ENCODE measurements at places on chromosomes 3 and 15. TPM values are rescaled to one million over a fixed set of nuclear protein-coding genes. Genes with fewer than 3 reads are reported as not detected.

DNA sequence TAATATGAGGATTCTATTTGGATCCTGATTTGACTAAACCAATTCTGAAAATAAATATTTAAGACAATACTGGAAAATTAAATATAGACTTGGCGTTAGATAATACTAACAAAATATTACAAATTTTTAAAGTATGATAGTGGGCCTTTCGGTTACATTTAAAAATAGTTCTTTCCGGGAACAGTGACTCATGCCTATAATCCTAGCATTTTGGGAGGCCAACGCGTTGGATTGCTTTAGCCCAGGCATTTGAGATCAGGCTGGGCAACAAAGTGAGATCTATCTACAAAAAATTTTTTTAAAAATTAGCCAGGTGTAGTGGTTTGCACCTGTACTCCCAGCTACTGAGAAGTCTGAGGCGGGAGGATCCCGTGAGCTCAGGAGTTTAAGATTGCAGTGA, 30.3 kb upstream of the GADL1 start:
- no peak for DNase-seq
- H3K4me1 ChIP-seq, result no peaks in the 10 kb centered on the region
- no peaks in the 10 kb centered on the region for H3K36me3 ChIP-seq

DNA sequence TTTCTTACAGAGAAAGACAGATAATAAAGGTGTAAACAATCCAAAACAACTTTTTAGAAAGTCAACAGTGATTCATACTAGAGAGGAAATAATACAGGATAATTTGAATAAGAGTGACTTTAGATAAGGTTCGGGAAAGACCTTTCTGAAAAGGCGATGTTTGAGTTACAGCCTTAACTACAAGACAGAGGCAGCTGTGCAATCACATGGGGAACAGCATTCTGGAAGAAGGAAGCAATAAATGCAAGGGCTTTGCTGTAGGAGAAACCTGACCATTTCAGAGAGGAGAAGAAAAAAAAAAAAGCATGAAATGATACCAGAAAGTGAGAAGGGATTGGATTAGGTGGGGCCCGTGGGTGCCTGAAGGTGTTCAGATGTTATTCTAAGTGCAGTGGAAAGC, 200.6 kb upstream of the ATP11B start:
- H3K36me3 ChIP-seq, result no peaks in the 10 kb centered on the region
- H3K4me3 ChIP-seq, result no peak overlapping the region
- no peak for DNase-seq
- no peaks in the 10 kb centered on the region for H3K27me3 ChIP-seq
- no peak overlapping the region for H3K27ac ChIP-seq

DNA sequence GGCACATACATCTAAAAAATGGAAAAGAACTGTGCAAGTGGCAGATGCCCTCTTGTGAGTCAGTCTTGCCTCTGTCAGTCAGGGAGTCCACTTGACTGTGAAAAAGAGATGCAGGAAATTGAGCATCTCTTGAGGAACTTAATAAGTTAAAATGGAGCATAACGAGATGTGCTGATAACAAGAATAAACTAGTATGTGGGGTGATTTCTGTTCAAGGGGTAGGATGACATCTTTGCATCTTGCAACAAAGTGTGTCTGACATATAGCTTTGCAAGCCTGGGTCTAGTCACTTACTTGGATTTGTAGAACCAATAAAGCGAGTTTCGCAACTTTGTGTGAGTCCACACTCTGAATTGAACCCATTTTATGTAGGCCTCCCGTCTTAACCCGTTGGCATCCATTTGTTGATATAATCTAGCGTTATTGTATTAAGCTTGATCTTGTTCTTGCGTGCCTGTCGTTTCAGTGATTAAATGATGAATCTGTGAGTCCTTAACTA, 2.2 kb downstream of the USP3 start:
- H3K4me1 ChIP-seq, result peaks cover 76% of the 10 kb centered on the region
- peak overlapping the region; percentile 85 for H3K4me3 ChIP-seq
- H3K27ac ChIP-seq, result peak overlapping the region; percentile 90

EPHA3 gene
- total RNA-seq, result not detected

DNA sequence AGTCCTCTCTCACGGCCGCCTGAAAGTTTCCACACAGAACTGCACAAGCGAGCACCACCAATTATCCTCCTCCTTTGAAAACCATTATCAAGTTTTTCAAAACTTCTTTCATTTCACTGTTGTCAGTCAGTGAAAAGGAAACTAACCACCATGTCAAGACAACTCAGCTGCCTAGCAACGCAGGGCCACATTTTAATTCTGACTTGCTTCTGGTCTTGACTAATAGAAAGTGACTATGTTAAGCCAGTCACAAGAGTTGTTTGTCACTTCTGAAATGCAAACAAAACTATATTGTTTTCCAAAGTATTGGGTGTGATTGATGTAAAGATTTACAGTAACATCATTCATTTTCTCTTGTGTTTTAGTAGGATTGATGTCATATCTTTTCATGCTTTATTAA, 612.8 kb upstream of the AGTR1 start:
- no peak overlapping the region for H3K27ac ChIP-seq
- no peak overlapping the region for H3K4me3 ChIP-seq
- no peaks in the 10 kb centered on the region for H3K36me3 ChIP-seq

DNA sequence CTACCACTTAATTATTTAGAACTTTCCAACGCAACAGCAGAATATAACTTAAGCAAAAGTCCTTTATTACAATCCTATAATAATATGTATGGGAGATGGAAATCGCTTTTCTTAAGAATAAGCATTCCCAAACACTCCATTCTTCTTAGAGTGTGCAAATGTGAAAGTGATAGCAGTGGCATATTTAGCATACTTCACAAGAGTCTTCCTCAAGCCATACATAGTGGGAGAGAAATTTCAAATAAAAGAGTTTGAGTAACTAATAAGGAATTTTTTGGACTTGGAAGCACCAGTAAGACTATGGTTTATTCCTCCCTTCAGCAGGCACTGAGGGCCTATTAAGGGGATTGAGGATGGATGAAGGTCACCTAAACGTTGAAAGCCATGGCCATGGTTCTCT, 22.1 kb upstream of the BNC1 start:
- no peak overlapping the region for H3K4me3 ChIP-seq
- no peak overlapping the region for H3K27ac ChIP-seq
- H3K4me1 ChIP-seq, result no peaks in the 10 kb centered on the region
- DNase-seq, result no peak
- no peaks in the 10 kb centered on the region for H3K36me3 ChIP-seq

DNA sequence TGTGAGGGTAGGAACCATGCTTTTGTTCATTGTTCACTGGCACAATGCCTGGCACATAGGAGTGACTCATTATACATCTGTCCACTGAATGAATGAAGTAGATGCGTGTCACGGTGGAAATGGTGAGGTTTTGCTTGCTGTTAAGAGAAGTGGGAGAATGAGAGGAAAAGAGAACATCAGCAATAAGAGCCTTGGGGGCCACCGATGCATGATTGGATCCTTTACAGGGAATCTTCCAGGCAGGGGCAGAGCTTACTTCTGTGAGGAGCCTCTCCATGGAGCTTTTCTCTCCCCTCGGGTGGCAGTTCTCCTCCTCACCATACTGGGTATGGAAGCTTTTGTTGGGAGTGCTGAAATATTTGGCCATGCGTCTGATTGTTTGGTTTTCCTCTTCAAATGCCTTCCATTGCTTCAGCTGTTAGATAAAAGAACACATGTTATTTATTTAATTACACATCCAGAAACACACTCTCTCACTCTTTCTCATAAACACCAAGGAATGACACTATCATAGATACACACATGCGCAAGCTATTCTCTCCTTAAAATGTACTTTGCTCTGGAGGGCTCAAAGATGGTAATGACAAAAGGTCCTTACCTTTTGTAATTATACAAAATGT, 78.9 kb upstream of the GSK3B start:
- peaks cover 3% of the 10 kb centered on the region for H3K27me3 ChIP-seq
- H3K27ac ChIP-seq, result no peak overlapping the region
- H3K36me3 ChIP-seq, result no peaks in the 10 kb centered on the region
- H3K4me3 ChIP-seq, result no peak overlapping the region

DNA sequence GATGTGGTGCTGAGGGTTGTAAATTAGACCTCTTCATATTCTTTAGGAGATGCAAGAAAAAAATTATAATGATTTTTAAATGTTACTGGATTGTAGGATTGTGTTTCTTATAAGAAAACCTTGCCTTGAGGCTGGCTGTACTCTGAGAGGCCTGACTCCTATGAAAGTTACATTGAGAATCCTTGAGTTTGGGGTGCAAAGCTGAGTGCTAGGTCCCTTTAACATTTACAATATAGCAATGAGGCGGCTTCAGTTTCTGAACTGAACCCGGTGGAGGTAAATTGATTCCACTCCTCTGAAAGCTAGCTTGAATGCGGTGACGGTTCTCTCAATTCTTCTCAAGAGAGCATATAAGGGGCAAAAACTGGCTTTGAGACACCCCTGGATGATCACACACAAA, at the start of gene TMPRSS7:
TSS of gene TMPRSS7 (plus strand) at position 301 of the 400 bp plus-strand sequence. CDS start 110 bp downstream, outside the sequence.
- no peak within 1 kb of the TSS for H3K27ac ChIP-seq
- no peaks in the 10 kb centered on the region for H3K4me1 ChIP-seq
- H3K27me3 ChIP-seq, result no peaks in the 10 kb centered on the region
- no peaks in the 10 kb centered on the region for H3K36me3 ChIP-seq
- H3K4me3 ChIP-seq, result no peak within 1 kb of the TSS
- no peak for DNase-seq

DNA sequence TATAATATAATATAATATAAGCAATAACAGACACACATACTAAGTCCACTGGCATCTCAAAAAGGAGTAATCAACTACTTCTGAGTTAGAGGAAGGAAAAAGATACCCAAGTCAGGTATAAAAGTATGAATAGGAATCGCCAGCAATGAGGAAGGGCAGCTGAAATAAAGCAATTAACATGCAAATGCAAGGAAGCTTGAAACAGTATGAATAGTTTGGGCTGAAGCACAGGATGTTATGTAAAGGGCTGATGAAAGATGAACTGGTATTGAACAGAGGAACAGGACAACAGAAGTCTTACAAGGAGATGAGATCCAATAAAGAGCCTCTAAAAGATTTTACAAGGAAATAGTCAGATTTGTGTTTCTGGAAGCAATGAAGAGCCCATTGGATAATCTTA, 7.1 kb downstream of the COPS2 start:
- peak overlapping the region; percentile 20 for H3K27ac ChIP-seq
- no peak for DNase-seq
- peaks cover 54% of the 10 kb centered on the region for H3K4me1 ChIP-seq
- peaks cover 10% of the 10 kb centered on the region for H3K36me3 ChIP-seq
- H3K4me3 ChIP-seq, result no peak overlapping the region

TTC21A gene
- 1.5 TPM for total RNA-seq

PAK6 gene
- not detected for total RNA-seq

PTPRG gene
- 0.24 TPM for total RNA-seq

DNA sequence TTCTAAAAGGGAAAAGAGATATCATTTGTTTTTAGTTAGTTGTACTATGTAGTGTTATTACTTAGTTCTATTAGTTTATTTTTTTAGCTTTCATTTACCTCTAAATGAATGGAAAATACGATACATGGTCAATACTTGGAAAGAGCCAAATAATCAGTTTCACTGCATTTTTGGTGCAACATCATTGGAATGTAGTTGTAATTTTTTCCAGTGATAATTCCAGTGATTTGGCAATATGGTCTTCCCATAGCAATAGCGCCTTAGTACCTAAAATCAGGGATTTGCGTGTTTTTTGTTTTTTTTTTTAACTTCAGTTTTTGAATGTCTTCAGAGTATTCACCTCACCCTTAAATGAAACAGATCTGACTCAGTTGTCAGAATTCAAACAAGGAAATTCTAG, 41.8 kb downstream of the RAB8B start:
- H3K4me1 ChIP-seq, result peaks cover 81% of the 10 kb centered on the region
- DNase-seq, result no peak
- H3K36me3 ChIP-seq, result peaks cover 11% of the 10 kb centered on the region

- H3K27ac ChIP-seq, result no peak overlapping the region
- H3K36me3 ChIP-seq, result peaks cover 9% of the 10 kb centered on the region
- no peak overlapping the region for H3K4me3 ChIP-seq
- H3K27me3 ChIP-seq, result no peaks in the 10 kb centered on the region
- peaks cover 28% of the 10 kb centered on the region for H3K4me1 ChIP-seq
Observed at GRCh38 chr3:23877329-23877980, 39.3 kb downstream of the NKIRAS1 start.

GRCh38 chr15:22978691-22979237, 1.4 kb downstream of the CYFIP1 start:
- H3K27ac ChIP-seq, result no peak overlapping the region
- H3K4me1 ChIP-seq, result peaks cover 6% of the 10 kb centered on the region
- peaks cover 3% of the 10 kb centered on the region for H3K36me3 ChIP-seq
- H3K4me3 ChIP-seq, result peak overlapping the region; percentile 91
- peaks cover 20% of the 10 kb centered on the region for H3K27me3 ChIP-seq

DNA sequence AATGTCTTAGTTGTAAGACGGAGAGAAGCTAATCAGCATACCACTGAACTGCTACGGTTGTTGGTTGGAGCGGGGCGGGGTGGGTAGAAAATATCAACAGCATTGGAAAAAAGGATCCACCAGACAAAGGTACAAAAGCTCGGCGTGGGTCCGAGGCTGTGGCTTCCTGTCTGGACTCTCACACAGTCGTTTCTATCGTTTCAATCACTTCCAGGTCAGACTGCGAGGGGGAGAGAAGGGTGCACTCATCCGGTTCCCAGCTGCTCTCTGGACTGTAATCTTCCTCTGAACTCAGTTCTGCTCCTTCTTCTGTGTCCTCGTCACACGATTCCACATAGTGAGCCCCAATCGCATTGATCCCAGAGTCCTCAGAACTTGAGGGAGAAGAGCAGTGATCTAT, 70.0 kb downstream of the C3orf70 start:
- H3K4me3 ChIP-seq, result no peak overlapping the region
- no peaks in the 10 kb centered on the region for H3K36me3 ChIP-seq
- peaks cover 3% of the 10 kb centered on the region for H3K27me3 ChIP-seq
- H3K4me1 ChIP-seq, result no peaks in the 10 kb centered on the region

- no peaks in the 10 kb centered on the region for H3K36me3 ChIP-seq
- no peak for DNase-seq
- H3K4me3 ChIP-seq, result no peak overlapping the region
Observed at GRCh38 chr3:68771681-68772080, 160.7 kb downstream of the TAFA4 start.

CCR9 gene
- not detected for total RNA-seq
